ENCODE measurements at places on chromosomes 3 and 15.
A peak's percentile ranks its signal among the peaks of the same experiment; 100 is the strongest.

- H3K36me3 ChIP-seq = no peaks in the 10 kb centered on the region
- no peak overlapping the region for H3K27ac ChIP-seq
- H3K27me3 ChIP-seq = no peaks in the 10 kb centered on the region
- H3K4me1 ChIP-seq = peaks cover 36% of the 10 kb centered on the region
- DNase-seq = no peak
- peak overlapping the region; percentile 46 for H3K4me3 ChIP-seq
These were observed 667 bp downstream of the CEMIP start for GRCh38 chr15:80779658-80780415.

- H3K4me1 ChIP-seq = peaks cover 10% of the 10 kb centered on the region
- no peak for DNase-seq
- H3K4me3 ChIP-seq = no peak overlapping the region
- H3K27ac ChIP-seq = no peak overlapping the region
These were observed 83.6 kb downstream of the SLC7A14 start for GRCh38 chr3:170502297-170502696.

DNA sequence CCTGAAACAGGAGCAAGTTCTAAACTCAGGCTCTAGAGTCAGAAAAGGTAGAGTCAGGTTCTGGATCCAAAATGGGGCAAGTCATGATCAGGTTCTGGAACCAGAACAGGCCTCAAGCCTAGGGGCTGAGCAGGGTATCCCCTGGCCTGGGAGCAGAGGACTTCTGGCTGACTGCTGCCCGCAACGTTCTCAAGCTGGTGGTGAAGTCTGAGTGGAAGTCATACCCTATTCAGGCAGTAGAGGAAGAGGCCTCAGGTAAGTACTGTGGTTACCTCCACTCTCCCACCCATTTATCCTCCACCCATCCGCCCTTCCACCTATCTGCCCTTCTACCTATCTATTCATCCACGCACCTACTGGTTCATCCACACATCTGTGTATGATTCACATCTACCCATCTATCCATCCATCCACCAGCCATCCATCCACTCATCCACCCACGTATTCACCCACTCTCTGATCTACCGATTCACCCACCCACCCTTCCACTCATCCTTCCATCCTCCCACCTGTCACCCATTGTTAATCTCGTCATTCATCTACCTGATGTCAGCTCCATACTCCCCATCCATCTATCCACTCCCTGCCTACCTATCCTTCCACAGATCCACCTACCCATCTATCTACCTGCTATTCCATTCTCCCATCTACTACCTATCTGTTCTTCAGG, 8.7 kb downstream of the TTLL3 start:
- H3K4me1 ChIP-seq = no peaks in the 10 kb centered on the region
- no peak overlapping the region for H3K27ac ChIP-seq
- H3K4me3 ChIP-seq = no peak overlapping the region
- no peaks in the 10 kb centered on the region for H3K36me3 ChIP-seq

DNA sequence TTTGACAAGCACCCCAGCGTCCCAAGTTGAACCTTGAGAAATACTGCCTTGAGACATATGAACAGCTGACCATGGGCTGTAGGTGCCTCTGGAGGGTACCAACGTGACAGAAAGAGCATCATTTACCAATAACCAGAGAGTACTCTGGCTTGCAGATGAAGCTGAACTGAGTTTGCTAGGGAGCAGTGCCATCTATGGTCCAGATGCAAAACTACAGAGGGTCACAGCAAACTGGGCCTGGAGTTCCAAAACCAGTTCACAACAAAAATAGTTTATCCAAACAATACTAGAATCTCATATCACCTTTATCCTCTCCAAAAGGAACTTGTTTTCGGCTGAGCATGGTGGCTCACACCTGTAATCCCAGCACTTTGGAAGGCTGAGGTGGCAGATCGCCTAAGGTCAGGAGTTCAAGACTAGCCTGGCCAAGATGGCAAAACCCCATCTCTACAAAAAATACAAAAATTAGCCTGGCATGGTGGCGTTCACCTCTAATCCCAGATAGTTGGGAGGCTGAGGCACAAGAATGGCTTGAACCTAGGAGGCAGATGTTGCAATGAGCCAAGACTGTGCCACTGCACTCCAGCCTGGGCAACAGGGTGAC, 69.3 kb downstream of the CHAC1 start:
- H3K36me3 ChIP-seq = no peaks in the 10 kb centered on the region
- peaks cover 7% of the 10 kb centered on the region for H3K4me1 ChIP-seq
- no peaks in the 10 kb centered on the region for H3K27me3 ChIP-seq

DNA sequence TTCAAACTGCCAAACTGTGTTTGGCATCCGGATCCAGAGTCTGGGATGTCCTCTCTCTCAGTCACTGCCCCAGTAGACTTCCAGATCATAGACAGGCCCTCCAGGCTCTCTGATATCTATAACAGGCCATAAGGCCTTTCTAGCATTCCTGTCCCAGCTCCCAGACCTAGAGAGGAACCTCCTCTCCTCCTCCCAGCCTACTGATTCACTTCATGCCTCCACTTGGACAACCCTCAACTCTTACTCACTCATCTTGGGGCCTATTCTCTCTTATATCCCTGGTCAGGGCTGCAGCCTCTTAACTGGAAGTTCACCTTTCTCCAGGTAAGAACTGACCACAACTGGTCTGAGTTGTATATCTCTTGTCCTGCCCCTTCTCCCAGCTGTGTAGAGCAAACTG, 253.7 kb upstream of the TRIM42 start:
- no peaks in the 10 kb centered on the region for H3K4me1 ChIP-seq
- H3K27me3 ChIP-seq = no peaks in the 10 kb centered on the region
- H3K27ac ChIP-seq = no peak overlapping the region
- H3K4me3 ChIP-seq = no peak overlapping the region
- no peak for DNase-seq
- no peaks in the 10 kb centered on the region for H3K36me3 ChIP-seq

- DNase-seq = no peak
- H3K4me1 ChIP-seq = no peaks in the 10 kb centered on the region
- H3K4me3 ChIP-seq = no peak overlapping the region
- H3K27me3 ChIP-seq = no peaks in the 10 kb centered on the region
- no peaks in the 10 kb centered on the region for H3K36me3 ChIP-seq
These were observed 351.4 kb downstream of the CNTN3 start for GRCh38 chr3:74263031-74263430.

- H3K27ac ChIP-seq = no peak overlapping the region
- no peaks in the 10 kb centered on the region for H3K4me1 ChIP-seq
- H3K4me3 ChIP-seq = no peak overlapping the region
These were observed 102.0 kb upstream of the TSC22D2 start for GRCh38 chr3:150306083-150306482.

DNA sequence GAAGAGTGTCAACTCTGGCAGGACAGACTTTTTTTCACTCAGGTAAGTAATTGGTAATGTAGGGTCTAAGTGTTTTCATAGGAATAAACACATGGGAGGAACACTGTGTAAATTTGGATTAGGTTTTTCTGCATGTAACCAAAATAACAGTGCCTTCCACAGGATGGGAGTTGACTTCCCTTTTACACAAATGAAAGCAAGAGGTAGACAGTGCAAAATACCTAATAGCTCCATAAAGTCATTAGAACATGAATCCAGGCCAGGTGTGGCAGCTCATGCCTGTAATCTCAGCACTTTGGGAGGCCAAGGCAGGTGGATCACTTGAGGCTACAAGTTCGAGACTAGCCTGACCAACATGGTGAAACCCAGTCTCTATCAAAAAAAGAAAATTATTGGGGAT, 25.5 kb upstream of the MYO1E start:
- no peaks in the 10 kb centered on the region for H3K4me1 ChIP-seq
- H3K27ac ChIP-seq = no peak overlapping the region
- no peaks in the 10 kb centered on the region for H3K36me3 ChIP-seq
- DNase-seq = no peak

DNA sequence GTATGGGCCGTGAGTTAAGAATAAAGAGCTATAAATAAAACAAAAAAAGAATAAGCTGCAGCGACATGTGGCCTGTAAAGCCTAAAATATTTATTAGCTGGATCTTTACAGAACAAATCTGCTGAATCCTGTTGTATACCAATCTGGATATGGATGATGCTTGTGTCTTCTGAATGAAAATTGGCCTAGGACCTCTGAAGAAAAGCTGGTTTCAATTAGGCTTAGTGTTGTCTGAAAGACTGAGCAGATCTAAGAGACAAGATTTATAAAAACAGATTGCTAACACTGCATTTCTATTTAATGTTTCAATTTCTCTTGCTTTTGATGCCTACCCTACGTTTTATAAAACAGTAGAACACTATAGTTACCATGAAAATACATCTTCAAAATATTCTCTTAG, 57.9 kb downstream of the ST3GAL6 start:
- no peaks in the 10 kb centered on the region for H3K36me3 ChIP-seq
- no peaks in the 10 kb centered on the region for H3K27me3 ChIP-seq
- DNase-seq = no peak
- no peak overlapping the region for H3K4me3 ChIP-seq
- H3K4me1 ChIP-seq = peaks cover 5% of the 10 kb centered on the region
- H3K27ac ChIP-seq = no peak overlapping the region

GRCh38 chr15:66169625-66170024, 83.9 kb downstream of the MEGF11 start:
- no peak for DNase-seq
- H3K27me3 ChIP-seq = no peaks in the 10 kb centered on the region
- H3K4me3 ChIP-seq = no peak overlapping the region
- H3K36me3 ChIP-seq = no peaks in the 10 kb centered on the region

GRCh38 chr3:148335612-148336011, 362.1 kb upstream of the AGTR1 start:
- H3K27ac ChIP-seq = no peak overlapping the region
- H3K36me3 ChIP-seq = no peaks in the 10 kb centered on the region
- no peaks in the 10 kb centered on the region for H3K27me3 ChIP-seq
- DNase-seq = no peak
- no peaks in the 10 kb centered on the region for H3K4me1 ChIP-seq

- no peak overlapping the region for H3K27ac ChIP-seq
- H3K4me3 ChIP-seq = no peak overlapping the region
- no peaks in the 10 kb centered on the region for H3K4me1 ChIP-seq
- DNase-seq = no peak
- H3K36me3 ChIP-seq = no peaks in the 10 kb centered on the region
These were observed 53.1 kb downstream of the DNASE1L3 start for GRCh38 chr3:58157700-58158099.

DNA sequence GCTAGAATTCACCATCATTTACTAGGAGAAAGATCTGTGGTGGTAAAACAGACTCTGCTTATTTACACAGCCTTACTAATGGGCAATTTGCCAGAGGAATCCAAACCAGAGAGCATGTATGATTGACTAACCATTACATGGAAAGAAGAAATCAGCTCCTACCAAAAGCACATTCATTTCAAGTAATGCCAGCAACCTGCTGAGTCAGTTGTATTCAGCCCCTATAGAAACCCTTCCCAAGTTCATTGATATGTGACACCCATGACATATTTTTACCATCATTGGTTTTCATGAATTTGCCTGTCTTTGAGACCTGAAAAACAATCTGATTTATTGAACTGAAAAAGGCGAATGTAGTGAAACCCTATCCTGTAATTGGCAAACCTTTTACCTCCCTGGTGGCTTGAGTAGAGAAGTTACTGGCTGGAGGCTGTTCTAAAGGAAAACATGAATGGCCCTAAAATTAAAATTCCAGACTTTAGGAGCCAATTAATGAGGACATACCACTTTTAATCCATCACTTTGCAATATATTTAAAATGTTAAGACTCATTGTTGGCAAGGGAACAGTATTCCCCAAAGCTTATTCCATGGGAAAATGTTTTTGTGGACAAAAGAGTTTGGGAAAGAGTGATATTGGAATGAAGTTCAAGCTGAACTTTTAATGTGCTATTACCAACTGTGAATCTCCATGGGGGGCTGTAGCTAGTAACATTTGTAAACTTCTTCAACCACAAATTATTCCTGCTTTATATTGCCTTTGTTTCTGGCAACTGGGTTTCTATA, 542.9 kb downstream of the FHIT start:
- H3K36me3 ChIP-seq = no peaks in the 10 kb centered on the region
- no peak overlapping the region for H3K4me3 ChIP-seq
- no peak overlapping the region for H3K27ac ChIP-seq
- H3K27me3 ChIP-seq = no peaks in the 10 kb centered on the region

- H3K36me3 ChIP-seq = no peaks in the 10 kb centered on the region
- DNase-seq = no peak
- H3K27ac ChIP-seq = no peak within 1 kb of the TSS
- H3K4me3 ChIP-seq = no peak within 1 kb of the TSS
These were observed at the start of gene GHRL for GRCh38 chr3:10292505-10293419. Gene GHRL, minus strand, starts transcription at chr3:10292947. Its CDS starts 2,767 bp downstream, at chr3:10290180.

DNA sequence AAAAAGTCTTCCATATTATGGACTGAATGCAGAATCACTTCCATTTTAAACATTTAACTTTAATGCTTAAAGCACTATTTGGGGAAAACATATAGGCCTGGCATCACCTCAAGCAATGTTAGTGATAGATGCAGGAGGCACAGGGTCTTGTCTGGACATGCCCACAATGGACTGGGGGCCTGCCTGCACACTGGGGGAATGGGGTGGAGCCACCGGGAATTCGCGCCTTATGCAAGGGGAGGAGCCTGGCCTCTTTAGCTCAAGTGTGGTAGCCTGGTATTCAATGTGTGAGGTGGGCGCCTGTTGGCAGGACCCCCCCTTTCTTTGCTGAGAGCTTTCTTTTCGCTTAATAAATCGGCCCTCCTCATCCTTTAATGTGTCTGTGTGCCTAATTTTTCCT, 29.9 kb downstream of the ACKR4 start:
- no peaks in the 10 kb centered on the region for H3K27me3 ChIP-seq
- H3K36me3 ChIP-seq = no peaks in the 10 kb centered on the region
- no peaks in the 10 kb centered on the region for H3K4me1 ChIP-seq
- DNase-seq = no peak

- DNase-seq = no peak
- no peaks in the 10 kb centered on the region for H3K36me3 ChIP-seq
- H3K4me1 ChIP-seq = peaks cover 6% of the 10 kb centered on the region
- H3K27ac ChIP-seq = no peak overlapping the region
These were observed 39.6 kb upstream of the SECISBP2L start for GRCh38 chr15:49085696-49086459.

DNA sequence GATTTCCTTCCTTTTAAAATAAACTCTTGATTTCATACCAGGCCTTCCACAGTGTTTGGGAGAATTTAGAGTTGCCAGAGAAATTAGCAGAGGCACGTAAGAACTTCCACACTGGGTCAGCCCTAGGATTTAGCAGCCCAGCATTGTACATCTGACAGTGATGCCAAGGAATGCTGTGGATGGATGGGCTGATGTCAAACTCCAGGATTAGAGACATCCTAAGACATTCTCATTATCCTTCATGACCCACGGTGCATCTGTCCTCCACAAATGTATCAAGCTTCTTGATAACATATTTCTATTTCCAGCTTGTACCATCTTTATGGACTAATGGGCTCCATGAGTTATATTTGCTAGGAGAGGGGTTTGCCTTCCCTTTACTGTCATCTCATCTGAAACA, 8.0 kb upstream of the TPM1 start:
- H3K4me3 ChIP-seq = no peak overlapping the region
- H3K27ac ChIP-seq = no peak overlapping the region
- DNase-seq = no peak
- H3K36me3 ChIP-seq = no peaks in the 10 kb centered on the region
- no peaks in the 10 kb centered on the region for H3K4me1 ChIP-seq
- H3K27me3 ChIP-seq = no peaks in the 10 kb centered on the region

- H3K27me3 ChIP-seq = no peaks in the 10 kb centered on the region
- no peak for DNase-seq
- no peak overlapping the region for H3K27ac ChIP-seq
These were observed 220.1 kb downstream of the TUSC7 start for GRCh38 chr3:116929505-116930222.
